ENCODE measurements at places on chromosomes 16 and 17.

DNA sequence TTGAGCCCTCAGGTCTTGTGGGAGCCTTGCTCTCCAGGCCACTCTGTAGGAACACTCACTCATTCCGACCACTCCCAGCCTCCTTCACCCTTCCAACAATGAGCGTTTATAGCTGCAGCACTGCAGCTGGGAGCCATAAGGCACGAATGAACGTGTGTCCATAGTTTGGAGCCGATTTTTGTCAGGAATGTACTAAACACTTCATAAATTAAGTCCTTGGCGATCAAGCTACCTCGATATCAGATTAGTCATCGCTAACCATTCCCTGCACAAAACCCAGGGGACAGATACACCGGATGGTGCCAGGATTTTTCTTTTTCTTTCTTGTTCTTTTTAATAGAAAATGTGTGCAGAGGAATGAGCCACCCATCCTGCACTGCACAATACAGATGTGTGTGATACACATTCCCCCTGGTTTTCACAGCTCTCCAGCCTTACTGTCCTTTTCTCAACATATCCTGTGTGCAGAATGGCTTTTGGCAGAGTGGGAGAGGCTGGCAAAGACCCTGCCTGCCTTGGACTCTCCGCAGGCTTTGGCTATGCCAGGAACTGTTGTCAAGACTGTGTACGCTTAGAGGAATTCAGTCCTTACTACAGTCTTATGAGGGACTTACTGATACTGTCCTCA lies 68.4 kb upstream of the ELAC2 start:
- no peak for DNase-seq

DNA sequence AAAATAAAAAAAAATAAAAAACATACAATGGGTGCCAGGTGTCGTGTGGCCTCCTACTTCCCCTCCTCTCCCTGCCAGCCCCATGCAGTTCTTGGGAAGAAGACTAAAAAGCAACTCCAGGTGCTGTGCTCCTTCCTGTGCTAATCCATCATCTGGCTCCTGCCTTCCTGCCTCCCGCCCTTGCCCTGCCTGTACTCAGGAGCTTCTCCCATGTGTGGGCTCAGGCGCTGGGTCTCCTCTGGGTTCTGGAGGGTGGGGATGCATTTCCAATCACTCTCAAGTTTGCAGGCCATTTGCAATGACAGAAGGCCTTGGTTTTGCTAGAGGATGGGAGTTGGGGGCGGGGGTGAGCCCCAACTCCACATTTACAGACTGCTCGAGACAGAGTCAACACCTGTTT lies 122.9 kb downstream of the SDK2 start:
- DNase-seq: no peak

DNA sequence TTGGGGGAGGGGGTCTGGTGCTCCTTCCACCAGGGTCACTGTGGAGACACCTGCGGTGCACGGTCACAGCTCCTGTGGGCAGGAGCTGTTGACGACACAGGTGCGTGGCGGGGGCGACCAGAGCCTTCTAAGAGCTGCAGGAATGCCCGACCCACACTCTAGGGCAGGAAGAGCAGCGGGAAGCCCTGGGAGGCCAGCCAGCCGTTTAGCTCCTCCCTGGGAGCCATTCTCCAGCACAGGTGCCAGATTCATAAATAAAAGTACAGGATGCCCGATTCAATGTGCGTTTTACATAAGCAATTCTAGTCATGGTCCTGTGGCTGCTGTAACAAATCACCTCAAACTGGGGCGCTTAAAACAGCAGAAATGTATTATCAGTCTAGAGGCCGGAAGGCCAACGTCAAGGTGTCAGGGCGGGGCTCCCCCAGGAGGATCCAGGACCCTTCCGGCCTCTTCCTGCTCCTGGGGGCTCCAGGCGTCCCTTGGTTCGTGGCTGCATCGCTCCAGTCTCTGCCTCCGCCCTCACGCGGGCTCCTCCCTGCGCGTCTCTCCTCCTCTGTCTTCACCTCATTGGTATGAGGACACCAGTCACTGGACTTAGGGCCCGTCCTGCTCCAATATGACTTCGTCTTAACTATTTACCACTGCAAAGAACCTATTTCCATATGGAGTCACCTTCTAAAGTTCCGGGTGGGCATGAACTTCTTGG lies 155.4 kb downstream of the FOXL1 start:
- no peak for DNase-seq

DNA sequence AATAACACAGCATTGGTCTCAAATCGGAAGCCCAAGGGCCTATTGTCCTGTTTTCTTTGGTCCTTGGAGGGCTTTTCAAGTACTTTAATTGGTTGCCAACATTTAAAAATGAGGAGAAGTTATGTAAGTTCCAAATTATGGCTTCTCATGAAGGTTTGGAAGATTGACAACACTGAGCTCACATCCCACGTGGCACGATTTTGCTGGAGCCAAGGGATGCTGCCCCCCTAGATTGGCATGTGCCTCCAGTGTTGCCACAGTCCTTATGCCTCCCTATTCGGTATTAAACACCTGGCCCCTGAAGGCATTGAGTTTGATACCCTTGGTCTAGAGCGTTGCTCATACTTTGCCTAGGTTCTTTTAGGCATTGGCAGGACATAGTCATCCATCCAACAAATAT lies 108.0 kb downstream of the ZNF18 start:
- no peak for DNase-seq

- no peak for DNase-seq
Observed at GRCh38 chr17:48456589-48456988, 26.6 kb upstream of the SKAP1 start.

DNA sequence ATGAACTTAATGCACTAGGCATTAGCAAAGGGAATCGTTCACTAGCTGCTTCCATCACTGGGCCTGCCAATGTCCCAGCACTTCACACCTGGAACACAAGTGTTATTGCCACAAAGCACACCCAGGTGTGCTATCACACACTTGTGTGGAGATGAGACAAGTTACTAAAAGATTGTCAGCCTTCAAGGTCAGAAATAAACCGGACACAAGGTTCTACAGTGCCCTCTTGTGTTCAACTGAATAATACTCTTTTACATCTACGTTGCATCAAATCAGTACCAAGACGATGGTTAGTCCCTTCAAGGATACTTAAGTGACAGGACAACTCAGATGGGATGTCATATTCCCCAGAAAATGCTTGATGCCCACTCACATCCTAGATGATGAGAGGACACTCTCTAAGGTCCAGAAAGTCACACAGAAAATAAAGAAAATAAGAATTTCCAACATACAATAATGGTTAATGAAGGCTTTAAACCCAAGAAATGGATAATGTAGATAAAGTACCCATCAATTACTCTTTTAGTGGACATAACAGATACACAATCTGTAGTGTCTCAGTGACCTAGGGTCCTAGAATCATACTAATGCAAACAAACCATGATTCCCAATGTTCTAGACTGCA lies 16.4 kb upstream of the GLG1 start:
- DNase-seq: no peak

- peak; percentile 88 for DNase-seq
Observed at GRCh38 chr16:4766875-4767628, at the start of gene ZNF500. Gene ZNF500, minus strand, starts transcription at chr16:4767162. Its CDS starts 1,184 bp downstream, at chr16:4765978.

- DNase-seq: no peak
Observed at GRCh38 chr17:48961516-48962233, 6.7 kb downstream of the GIP start.

GRCh38 chr17:57597531-57598453 lies 147.3 kb downstream of the CCDC182 start:
- DNase-seq: no peak

- DNase-seq: no peak
Observed at GRCh38 chr17:4931963-4932362, at the start of gene GP1BA. Gene GP1BA, plus strand, starts transcription at chr17:4932277. Its CDS starts 328 bp downstream, at chr17:4932605.

DNA sequence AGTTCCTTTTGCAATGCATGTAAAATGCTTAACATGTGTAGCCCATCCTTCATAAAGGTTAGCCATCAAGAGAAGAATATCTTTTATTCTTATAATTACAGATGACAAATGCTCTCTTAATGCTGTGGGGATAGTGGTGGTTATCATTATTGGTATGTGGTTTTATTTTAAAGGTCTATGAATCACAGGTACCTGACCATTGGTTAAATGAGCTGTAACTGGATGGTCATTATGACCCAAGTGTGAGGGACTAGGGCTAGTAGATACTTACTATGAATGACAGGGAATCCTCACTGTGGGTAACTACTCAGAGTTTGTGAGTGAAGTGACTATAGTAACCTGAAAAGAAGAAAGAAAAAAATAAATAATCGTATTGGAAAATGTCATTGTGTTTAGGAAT lies 78.8 kb downstream of the CDRT15 start:
- no peak for DNase-seq

- DNase-seq: no peak
Observed at GRCh38 chr17:61390479-61390791, 9.2 kb upstream of the TBX2 start.

GRCh38 chr16:51181503-51181811 lies 30.4 kb upstream of the SALL1 start:
- no peak for DNase-seq

- no peak for DNase-seq
Observed at GRCh38 chr17:2484876-2485275, 26.8 kb downstream of the METTL16 start.

DNA sequence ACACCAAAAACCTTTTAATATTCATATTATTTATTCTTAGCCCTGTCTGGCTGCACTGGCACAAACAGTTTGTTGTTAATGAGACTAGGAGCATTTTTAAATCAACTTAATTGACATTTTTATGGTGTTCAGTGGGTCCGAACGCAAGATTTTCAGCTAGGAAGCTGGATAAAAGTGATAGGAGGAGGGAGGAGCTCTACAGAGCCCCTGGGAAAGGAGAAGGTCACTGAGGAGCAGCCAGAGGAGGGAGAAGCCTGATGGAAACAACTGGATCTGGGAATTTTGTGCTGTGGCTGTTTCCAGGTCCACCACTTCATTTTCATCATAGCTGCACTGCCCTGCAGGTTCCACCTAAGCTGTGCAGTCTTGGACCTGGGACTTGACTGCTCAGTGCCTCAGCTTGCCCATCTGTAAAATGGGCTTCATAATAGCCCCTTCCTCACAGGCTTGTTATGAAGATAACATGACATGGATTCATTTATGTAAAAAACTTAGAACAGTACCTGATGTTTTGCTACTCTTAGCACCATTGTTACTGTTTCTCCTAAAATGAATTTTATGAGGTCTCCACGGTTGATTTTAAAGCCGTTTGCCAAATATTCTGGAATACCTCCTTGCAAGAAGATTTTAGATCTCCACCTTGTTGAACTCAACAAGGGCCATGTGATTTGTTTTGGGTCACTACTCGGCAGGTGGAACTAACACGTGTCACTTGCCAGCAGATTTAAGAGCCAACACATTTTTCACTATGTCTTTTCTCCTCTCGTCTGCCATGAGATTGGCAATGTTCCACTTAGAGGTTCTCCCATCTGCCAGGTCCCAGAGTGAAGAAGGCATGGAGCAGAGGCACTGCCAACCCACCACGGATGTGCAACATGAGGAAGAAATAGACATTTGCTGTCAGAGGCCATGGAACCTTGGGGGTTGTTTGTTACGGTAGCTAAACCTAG lies 18.7 kb upstream of the GRIN2A start:
- no peak for DNase-seq

DNA sequence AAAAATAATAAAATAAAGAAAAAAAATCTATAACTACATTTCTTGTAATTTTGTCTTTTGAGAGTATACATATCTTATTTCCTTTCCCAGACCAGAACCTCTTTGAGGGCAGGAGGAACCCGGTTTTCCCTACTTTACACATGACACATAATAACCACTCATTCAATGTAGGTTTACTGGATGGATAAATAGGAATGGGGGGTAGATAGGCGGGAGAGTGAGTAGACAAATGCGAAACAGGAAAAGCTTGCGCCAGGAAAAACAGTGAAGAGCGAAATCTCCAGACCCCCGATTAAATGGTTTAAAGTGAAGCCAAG lies 515 bp upstream of the GOSR2 start:
- DNase-seq: no peak

GRCh38 chr16:84294531-84295142 lies at the start of gene WFDC1:
Gene WFDC1, plus strand, starts transcription at chr16:84294878. Its CDS starts 94 bp downstream, at chr16:84294972.
- no peak for DNase-seq

DNA sequence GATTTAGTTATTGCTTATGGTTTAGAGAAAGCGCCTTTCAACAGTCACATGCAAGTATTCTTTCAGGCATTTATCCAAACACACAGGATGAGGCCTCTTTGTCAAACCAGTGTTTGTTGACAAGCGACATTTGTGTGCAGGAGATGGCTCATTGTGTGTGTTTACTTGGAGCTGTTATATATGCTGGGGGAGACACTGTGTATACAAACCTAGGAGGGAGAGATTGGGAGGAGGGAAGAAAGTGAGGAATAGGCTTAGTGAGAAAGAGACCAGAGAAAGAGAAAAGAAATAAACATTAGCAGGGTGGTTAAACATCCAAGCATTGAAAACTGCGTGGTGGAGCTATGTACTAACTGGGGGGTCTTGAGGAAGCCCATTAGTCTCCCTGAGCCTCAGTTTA lies 437.6 kb downstream of the MAF start:
- no peak for DNase-seq

DNA sequence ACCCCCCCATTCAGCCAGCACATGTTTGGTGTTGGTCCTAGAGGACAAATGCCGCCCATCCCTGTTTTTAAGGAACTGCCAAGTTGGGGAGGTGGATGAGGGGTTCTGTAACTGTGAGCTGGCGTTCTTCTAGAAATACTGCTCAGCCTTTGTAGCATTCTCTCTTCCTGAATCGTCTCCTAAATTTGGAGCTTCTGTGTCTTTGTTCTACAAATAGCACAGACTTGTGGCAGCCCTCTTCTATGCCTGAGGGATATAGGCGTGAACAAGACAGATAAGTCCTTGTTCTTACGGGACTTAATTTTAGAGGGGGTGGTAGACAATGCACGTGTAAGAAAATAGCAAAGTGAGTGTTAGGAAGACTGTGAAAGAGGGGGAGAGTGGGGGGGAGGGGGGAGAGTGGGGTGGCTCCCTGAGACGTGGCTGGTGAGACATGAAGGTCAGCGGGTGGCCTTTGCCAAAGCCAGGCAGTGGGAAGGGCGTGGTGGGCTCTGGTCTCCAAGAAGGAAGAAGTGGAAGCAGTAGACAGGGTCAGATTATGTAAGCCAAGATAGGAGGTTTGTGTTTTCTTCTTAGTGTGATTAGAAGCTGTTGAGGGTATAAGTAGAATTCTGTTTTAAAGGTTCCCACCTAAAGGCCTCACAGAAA lies 9.9 kb downstream of the MFSD11 start:
- DNase-seq: no peak

- no peak for DNase-seq
Observed at GRCh38 chr17:4751932-4752331, 12.2 kb upstream of the CXCL16 start.

- no peak for DNase-seq
Observed at GRCh38 chr17:12478311-12478710, 187.4 kb upstream of the MYOCD start.
